ENCODE measurements at places on chromosomes 4 and X.

GRCh38 chr4:172584816-172585215 lies 583.8 kb upstream of the GALNT7 start:
- DNase-seq, result no peak

DNA sequence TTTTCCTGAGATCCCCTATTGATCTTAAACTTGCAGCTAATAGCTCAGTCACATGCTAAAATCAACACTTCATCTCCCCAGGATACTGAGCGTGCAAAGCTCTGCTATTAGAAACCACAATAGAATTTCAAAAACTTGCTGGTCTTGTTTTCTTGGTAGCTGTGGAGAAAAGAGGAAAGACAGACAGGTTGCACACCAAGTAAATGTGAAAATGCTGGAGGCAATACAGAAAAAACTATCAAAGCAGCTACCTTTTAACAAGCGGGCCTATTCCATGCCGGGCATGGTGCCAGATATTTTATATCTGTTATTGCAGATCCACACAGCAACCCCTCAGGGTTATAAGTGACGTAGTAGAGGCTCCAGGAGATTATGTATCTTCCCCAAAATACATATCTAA lies 171.9 kb downstream of the DCTD start:
- DNase-seq, result no peak

DNA sequence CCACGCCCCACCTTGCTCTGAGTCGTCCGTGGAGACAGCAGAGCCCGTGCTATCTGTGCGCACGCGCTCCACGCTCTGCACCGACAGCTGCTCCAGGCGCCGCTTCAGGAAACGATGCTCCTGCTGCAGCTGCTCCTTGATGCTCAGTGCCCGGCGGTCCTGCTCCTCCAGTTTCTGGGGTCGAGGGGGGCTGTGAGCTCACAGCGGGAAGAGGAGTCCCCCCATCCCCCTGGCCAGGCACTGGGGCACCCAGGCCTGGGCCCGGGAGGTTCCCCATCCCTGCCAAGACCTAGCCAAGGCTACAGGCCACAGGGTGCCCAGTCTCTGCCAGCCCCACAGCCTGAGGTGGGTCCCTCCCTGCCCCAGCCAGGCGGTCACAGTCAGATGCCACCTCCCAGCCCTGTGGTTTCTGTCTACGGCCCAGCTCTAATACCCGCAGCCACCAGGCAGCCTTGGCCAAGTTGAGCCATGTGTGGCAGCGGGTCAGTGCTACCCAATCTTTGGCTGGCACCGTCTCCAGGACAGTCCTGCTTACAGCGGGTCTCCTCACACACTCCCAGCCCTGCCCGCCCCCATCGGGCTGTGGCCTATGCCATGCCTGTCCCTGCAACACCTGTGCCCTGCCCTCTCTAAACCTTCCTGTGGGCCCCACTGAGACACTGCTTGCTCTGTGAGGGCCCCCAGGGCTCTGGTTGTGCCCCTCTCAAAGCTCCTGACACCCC lies 9.3 kb upstream of the HAUS3 start:
- no peak for DNase-seq

- no peak for DNase-seq
Observed at GRCh38 chr4:95294321-95294720, 254.5 kb downstream of the UNC5C start.

DNA sequence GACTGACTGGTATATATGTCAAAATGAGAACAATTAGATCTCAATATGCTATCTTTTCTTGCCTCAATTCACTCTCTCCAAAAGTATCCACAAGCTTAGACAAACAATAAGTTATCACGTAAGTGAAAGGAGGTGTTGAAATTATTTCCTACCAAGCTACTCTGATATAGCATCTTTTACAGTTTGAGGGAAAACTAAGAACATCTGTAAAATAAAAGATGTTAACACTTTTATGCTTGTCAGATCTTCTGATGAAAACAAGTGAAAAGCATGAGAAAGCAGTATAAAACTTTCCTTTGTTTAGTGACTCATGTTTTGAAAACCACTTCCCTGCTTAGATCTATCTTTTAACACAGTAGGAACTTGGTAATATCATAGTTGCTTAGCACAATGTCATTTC lies 8.4 kb upstream of the MAB21L2 start:
- DNase-seq, result no peak

DNA sequence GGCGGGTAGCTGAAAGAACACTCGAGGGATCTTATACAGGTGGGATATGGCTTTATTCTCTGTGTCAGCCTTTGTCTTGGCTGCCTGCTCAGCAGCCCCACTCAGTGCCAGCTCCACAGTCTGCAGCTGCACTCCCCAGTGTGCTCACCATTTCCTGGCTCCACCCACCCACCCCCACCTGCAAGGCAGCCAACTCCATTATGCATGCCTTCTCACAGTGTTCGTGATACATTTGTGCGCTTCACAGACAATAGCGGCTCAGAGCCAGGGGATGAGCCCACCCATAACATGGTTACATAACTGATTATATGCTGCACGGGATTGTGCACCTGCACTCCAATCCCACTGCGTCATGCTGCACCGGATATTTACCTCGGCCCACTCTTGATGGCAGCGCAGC lies 8.8 kb upstream of the TMEM128 start:
- no peak for DNase-seq

GRCh38 chrX:149829751-149830191 lies 48.0 kb downstream of the MAGEA9 start:
- DNase-seq, result no peak

GRCh38 chr4:91622925-91623602 lies 680.7 kb upstream of the GRID2 start:
- DNase-seq, result no peak

DNA sequence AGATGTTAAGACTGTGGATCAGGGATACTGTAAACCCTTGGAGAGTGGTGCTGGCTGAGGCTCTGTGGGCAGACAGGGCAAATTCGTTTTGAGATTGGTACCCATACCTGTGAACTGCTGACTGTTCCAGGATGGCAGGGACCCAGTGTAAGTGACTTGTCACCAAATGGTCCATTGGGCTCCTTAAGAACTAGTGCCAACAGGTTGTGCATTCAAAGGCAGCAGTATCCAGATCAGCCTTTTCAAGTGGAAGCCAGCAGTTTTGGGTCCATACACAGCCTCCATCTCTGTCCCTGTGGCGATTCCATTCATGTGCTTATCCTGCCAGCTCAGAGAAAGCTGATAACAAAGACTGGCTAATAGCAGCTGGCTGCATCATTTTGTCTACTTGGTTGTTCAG lies 84.0 kb upstream of the SCOC start:
- DNase-seq, result no peak

- no peak for DNase-seq
Observed at GRCh38 chr4:6840062-6840976, 57.8 kb downstream of the KIAA0232 start.

- DNase-seq, result no peak
Observed at GRCh38 chr4:39178706-39179105, 3.6 kb upstream of the WDR19 start.

DNA sequence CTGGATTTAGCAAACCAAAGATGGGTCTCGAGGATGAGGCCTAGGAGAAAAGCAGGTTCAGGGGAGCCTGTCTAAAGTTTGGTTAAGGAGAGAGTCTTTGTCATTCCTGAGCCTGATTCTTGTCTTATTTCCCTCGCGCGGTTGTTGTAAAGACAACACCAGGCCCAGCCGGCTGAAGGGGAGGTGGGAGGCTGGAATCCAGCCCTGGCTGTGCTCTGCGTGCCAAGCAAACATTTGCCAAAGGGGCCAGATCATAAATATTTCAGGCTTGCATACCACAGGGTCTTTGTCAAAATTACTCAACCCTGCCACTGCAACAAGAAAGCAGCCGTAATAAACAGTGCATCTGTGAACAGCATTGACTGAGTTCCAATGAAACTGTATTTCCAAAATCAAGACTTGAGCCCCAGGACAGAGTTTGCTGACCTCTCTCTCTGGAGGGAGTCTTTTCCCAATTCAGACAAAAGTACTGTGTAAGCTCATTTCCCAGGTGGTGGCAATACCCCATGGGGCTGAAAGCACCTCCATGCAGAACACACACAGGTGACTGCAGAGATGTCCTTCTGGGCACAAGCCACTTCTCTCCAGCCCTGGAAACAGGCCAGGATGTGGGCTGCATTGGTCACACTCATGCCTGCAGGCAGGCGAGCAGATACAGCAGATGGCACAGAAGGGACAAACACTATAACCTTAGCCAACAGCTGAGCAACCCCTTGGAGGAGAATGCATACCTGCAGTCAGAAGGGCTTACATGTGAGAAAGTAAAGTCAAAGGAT lies 320.3 kb downstream of the STK32B start:
- no peak for DNase-seq

DNA sequence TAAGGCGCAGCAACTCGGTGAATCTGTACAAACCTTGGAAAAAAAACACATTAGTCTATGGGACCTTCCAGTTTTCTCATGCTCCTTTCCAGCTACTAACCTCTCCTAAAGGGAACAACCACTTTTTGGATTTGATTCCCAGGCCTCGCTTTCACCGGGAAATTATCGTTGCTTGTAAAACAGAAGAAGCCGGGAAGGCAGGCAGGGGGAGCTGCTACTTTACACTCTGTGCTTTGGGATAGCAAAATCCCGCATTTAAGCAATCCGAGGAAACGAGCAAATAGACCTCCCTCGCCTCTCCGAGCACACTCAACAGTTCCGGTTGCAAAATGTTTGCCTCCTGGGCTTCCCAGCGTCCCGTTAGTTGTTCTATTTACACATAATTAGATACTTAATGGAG lies 1.2 kb downstream of the CD38 start:
- DNase-seq, result no peak

DNA sequence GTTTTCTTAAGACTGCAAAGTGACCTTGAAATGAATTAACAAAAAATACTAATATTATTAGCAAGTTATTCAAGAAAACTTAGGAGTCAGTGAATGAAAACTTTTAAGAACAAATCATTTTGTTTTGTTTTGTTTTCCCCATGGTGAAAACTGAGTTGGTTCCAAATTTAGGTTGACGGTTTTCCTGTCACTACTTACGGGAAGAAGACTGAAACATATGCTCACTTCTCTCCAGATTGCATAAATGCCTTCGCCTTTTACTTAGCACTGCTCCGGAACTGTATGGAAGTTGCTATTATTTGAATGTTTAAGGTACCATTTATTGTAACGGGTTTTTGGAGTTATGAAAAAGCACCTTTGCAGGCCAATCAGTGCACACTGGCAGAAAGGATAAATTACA lies 42.8 kb downstream of the DOCK11 start:
- DNase-seq, result no peak

GRCh38 chrX:12994321-12994720 lies 19.4 kb downstream of the TMSB4X start:
- no peak for DNase-seq

- DNase-seq, result no peak
Observed at GRCh38 chr4:101178731-101179130, 168.6 kb downstream of the PPP3CA start.

DNA sequence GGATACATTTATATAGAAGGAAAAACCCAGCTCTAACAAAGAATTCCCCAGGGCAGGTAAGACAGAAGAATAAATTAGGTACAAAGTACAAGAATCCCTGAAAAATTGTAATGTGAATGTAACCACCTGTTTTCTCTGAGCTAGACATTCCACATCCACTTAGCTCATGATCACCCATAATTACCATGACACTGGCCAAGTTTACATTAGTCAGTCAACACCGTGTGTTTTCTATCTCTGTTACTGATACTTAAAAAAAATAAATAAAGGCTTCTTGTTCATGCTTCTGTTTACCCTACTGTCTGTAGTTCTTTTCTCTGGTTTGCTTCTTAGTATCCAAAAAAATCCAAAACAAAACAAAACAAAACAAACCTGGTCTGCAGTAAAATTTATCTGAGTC lies 66.0 kb downstream of the CBLL2 start:
- no peak for DNase-seq

DNA sequence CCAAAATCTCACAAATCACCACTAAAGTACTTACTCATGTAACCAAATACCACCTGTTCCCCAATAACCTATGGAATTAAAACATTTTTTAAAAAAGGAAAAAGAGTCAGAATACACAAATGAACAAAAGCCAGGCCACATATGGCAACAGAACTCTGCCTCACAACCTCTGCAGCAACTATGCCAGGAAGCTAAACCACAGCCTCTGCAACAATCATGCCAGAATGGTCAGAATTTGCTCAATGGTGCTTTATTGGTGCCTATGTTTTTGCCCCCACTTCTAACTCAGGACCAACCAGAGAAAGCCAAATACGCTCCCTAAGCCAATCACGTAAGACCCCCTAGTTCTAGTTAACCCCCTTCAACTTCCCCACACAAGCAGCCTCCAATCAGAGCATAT lies 69.6 kb downstream of the HOPX start:
- DNase-seq, result no peak

DNA sequence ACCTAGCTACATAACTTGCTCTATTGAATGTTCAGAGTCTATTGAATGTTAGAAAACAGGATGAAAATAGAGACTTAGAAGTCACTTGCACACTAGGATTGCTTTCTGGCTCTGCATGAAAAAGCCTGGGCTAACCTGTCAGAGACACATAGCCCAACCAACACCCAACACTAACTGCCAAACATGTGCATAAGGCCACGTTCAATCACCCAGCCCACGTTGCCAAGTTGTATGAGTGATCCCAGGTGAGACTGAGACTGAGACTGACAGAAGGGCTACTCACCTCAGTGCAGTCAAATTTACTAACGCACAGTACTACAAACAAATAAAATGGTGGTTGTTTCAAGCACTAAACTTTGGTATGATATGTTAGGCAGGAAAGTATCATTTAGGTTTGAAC lies 61.0 kb downstream of the LDB2 start:
- DNase-seq, result no peak

- DNase-seq, result no peak
Observed at GRCh38 chrX:151871244-151871643, 41.4 kb upstream of the MAGEA4 start.

- no peak for DNase-seq
Observed at GRCh38 chr4:8756816-8757215, 114.8 kb downstream of the HMX1 start.

- no peak for DNase-seq
Observed at GRCh38 chr4:107247738-107248137, 211.6 kb upstream of the DKK2 start.

DNA sequence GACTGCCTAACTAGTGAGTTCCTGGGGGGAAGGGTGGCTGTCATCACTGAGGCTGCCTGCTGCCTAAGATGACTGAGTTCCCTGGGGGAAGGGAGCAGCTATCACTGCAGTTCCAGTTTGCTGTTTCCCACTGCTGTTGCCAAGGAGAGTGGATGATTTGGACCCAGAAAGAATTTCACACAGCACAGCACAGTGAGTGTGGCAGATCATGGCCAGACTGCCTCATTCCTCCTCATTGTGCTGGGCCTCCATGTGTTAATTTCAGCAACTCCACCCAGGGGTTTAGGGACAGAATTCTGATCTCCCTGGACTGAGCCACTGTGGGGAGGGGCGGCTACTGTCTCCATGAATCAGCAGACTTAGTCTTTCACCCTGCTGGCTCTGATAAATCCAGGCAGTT lies 125.0 kb downstream of the TEX13C start:
- no peak for DNase-seq

All from NCI-H1694 treated with DMSO at 0.1 percent for 48 hours (cell line).